ENCODE measurements at places on chromosomes 11 and 22.

DNA sequence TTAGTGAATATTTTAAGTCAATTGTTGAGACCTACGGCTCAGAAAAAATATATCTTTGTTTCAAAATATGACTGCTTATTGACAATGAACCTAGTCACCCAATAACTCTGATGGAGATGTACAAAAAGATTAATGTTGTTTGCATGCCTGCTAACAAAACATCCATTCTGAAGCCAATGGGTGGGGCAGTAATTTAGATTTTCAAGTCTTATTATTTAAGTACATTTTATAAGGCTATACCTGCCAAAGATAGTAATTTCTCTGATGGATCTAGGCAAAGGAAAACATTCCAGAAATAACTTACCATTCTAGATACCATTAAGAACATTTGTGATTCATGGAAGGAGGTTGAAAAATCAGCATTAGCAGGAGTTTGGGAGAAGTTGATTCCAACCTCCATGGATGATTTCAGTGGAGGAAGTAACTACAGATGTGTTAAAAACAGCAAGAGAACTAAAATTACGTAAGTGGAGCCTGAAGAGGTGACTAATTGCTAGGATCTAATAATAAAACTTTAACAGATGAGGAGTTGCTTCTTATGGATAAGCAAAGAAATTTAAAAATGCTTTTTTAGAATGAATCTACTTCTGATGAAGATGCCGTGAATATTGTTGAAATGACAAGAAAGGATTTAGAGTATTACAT, 26.4 kb upstream of the OR8D2 start:
- no peak for DNase-seq

- no peak for DNase-seq
Measured at GRCh38 chr11:1267441-1268100, 41.9 kb downstream of the TOLLIP start.

DNA sequence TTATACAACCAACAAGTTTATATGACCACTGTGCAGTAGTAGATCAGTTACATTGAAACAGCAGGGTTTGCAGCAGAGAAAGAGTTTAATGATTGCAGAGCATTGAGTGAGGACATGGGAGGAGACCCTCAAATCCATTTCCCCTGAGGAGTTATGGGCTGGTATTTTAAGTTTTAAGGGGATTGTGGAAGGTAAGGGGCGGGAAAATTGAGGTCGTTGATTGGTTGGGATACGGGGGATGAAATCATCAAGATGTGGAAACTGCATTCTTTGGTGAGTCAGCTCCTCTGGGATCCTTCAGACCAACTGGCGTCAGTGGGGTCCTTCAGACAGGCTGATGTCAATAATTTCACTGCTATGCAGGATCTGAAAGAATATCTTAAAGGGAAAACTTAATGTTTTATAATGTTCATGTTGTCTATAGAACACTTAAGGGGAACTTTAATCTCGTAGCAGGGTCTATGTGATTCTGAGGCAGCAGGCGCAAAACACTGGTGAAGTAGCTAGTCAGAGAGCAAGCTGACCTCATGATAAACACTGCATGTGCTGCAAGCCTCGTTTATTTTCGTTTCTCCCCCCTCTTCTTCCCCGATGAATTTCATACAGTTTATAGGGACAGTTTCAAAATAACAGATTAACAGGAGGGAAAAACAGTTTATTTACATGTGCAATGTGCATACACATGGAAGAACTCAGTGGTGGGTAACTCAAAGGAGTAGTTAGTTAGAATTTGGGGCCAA, 17.4 kb upstream of the BACE1-AS start:
- DNase-seq = no peak

GRCh38 chr22:42364604-42365110, 67.5 kb downstream of the NFAM1 start:
- no peak for DNase-seq

- DNase-seq = no peak
Measured at GRCh38 chr11:123286761-123287160, 91.7 kb upstream of the CLMP start.

GRCh38 chr11:112292785-112293407, 32.2 kb upstream of the PLET1 start:
- no peak for DNase-seq

DNA sequence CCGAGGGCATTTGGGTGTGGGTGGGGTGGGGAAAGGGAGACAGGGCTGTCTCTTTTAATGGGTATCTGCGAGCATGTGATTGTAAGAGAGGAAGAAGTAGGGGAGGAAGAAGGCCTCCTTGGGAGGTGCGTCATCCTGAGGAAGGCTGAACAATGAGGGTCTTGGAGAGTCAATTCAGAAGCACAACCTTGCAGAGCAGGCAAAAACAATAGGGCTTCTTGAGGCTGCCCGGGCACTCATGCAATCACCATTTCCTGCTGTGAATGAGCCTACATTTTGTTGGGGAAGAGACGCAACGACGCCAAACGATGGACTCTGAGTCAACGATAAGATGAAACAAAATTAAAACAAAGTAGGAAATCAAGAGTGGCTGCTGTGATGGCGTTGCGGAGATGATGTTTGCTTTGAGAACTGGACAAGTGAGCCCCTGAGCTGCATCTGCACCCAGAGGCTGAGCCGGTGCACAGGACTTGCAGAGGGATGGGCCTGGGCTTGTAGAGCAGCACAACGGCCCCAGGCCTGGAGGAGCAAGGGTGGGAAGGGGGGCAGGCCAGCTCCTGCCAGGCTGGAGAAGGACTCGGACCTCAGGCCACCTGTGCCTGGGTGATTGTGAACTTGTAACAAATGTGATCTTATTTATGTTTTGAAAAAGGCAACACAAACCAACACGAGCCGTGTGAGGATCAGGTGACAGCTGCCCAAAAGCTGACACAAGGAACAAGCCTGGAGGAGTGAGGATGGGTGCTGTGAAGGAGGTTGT, 92.3 kb upstream of the B3GAT1 start:
- no peak for DNase-seq

GRCh38 chr11:10388574-10388973, 66.5 kb upstream of the AMPD3 start:
- no peak for DNase-seq

GRCh38 chr22:47850644-47851151, 1088.2 kb downstream of the TBC1D22A start:
- DNase-seq = no peak

DNA sequence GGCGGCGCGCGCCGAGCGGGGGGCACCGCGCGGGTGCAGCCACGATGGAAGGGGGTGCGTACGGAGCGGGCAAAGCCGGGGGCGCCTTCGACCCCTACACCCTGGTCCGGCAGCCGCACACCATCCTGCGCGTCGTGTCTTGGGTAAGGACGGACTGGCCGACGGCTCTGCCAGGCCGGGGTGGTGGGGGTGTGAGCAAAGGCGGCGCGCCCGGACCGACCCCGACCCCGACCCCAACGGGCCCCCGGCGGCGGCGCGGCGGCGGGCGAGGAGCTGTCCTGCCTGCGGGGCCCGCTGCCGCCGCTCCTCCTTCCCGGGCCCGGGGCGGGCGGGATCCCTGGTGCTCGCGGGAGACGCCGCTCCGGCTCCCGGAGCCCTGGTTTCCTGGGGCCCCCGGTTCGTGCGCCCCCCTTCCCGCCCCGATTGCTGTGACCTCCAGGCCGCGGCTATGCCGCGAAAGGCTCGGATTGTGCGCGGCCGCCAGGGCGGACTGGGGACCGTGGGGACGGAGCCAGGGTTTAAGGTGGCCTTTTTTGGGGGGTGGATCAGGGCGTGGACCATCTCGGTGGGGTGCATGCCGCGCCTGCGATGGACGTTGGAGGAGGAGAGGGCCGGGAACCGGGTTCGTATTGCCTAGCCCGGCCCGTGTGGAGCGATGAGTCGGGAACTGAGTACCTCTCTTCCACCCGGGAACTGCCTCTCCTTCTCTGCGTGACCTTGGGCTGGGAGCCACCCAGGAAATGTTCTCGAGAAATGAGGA, at the start of gene SYNGR1:
Gene SYNGR1, plus strand, starts transcription at position 25 of the 760 bp plus-strand sequence. Its CDS starts 20 bp downstream, at position 45.
- peak; percentile 43 for DNase-seq

GRCh38 chr22:30204742-30205111, 41.8 kb downstream of the LIF start:
- DNase-seq = no peak

DNA sequence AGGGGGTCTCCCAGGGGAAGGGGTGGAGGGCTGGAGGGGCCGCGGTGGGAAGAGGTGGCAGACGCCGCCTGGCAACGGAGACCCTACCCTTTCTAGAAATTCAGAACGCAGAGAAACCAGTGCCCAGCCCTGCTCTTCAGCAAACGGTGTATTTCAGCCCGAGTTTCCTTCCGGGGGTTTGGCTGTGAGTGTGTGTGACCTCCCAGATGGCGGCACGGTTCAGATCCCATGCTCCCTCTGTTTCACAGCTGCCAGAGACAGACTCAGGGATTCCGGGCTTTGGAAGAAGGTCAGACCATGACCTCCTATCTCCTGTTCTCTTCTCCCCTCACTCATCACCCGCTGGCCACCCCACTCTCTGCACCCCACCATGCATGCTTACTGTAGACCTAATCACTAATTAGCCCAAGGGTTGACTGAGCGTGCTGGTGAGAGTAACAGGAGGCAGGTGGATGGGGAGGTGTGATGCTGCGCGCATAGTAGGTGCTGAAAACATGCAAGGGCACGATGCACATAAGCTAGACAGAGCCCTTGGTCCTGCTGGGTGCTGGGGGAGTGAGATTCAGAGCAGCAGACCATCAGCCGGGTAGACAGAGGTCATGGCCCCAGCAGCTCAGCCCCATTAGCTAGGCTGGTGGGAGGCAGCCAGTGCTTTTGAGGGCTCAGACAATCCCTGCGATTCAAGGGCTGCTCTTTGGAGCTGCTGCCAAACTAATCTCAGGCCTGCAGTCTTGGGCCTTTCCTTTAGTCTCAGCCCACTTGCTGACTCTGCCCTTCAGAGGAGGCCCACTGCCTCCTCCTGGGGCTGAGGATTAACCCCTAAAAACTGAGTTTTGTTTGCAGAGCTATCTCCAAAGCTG, 256.5 kb upstream of the CADM1 start:
- no peak for DNase-seq

GRCh38 chr11:116224154-116224888, 548.5 kb downstream of the BUD13 start:
- peak; percentile 82 for DNase-seq

GRCh38 chr11:75834728-75835127, 19.7 kb downstream of the UVRAG start:
- no peak for DNase-seq

DNA sequence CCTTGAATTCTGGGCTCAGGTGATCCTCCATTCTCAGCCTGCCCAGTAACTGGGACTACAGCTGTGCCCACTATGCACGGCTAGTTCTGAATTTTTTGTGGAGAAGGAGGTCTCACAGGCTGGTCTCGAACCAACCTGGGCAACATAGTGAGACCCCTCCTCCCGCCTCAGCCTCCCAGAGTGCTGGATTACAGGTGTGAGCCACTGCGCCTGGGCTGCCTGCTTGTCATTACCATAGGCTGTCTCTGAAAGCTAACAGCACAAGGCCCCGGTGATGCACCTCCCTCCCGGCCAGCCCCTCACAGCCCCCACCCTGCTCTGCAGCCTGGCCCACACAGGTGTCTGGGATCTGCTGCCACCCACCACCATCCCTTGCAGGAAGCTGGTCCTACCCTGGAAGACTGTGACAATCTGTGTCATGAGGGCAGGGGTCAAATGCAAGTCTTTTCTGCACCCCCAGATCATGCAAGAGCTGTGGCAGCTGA, 82.4 kb downstream of the DGCR2 start:
- no peak for DNase-seq

DNA sequence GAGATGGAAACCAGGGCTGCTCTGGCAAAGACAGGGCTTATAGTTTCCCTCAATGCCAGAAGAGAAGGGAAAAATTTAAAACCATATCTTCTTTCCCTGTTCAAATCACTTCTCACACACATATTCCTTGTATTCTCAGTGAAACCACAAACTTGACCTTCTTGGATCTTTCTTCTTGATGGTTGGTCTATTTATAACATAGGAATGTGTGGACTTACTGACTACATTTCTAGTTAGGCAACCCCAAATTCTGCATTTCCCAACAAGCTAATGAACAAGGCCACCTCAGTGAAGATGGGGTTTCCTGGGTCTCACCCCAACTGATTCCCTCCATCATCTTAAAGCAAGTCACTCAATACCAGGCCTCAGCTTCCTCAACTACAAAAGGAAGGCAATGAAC, 3.8 kb upstream of the QSER1 start:
- DNase-seq = no peak

GRCh38 chr11:3642071-3642951, 519 bp upstream of the ART5 start:
- DNase-seq = peak; percentile 91

DNA sequence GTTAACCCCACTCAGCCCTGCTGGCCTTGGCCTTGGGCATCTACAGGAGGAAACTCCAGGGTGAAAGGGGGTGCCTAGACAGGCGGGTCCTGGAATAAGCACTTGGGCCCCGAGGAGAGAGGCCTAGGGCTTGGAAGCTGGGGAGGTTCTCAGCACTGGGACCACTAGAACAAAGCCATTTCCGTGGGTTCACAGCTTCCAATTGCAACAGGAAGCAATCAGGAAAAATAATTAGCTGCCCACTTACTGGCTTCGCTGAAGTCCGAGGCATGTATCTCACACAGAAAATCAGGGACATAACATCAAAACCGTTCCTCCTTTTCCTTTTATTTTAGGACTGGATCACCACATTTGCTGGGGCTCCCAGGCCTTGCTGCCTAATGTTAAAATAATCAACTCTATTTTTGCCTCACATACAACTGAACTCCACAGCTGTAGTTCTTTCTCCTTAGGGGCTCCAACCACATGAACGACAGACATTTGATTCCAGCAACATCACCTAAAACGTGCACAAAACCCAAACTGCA, 161.1 kb upstream of the GRK3 start:
- no peak for DNase-seq

GRCh38 chr11:75031224-75031753, 42.6 kb downstream of the NEU3 start:
- no peak for DNase-seq

DNA sequence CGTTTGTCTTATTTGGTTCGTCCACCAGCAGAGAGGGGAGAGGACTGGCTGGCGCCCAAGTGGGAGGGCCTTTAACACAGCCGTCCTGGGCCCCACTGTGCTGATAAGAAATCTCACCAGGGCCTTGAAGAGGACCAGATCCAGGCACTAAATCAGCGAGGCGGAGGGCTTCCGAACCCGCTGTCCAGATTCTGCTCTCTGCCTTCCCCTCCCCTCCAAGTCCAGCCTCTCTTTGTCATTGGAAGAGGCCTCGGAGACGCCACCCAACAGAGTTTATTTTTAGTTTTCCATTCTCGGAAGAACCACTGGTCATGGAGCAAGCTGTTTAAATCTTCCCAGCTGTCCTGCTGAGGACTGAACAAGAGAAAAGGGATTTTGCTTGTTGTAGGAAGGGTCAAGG, 9.3 kb upstream of the FXYD6 start:
- DNase-seq = no peak

DNA sequence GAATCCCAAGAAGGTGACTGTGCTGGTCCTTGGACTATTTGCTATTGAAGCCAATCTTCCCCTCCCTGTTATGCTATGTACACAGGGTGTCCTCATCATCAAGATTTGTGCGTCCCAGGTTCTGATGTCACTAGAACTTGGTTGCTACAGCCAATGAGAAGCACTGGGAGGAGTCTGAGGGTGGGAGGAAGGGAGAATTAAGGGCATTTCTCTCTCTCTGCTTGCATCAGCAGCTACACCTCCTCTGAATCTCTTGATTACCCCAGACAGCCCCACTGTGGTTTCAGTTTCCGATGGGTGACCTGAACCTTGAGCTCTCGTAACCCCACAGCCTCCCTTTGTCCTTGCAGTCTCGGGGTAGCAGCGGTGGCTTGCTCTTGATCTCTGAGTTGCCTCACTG, 212.4 kb upstream of the SESN3 start:
- no peak for DNase-seq

Measured in Caco-2 (cell line).